ENCODE measurements at places on chromosomes 3 and 15.

GRCh38 chr15:31128919-31129768 lies 27.6 kb upstream of the TRPM1 start:
- DNase-seq = peak; percentile 73

- DNase-seq = no peak
Measured at GRCh38 chr3:37611771-37612170, 249.9 kb upstream of the CTDSPL start.

DNA sequence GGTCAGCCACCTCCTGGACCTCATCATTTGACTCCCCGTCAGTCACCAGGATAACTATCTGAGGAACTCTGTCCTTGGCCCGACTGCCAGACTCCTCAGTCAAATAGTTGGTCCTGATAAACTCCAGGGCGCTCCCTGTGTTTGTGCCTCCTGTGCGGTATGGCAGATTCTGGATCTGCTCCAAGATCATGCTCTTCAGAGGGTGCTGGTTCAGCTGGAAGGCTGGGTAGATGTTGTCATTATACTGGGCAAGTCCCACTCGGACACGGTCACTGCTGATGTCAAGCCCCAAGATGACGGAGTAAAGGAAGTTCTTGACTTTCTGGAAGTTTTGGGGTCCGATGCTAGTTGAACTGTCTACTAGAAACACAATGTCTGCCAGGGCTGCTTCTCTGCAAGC lies 31.1 kb upstream of the CAPN7 start:
- DNase-seq = no peak

- no peak for DNase-seq
Measured at GRCh38 chr3:71495708-71496472, 87.6 kb downstream of the FOXP1 start.

DNA sequence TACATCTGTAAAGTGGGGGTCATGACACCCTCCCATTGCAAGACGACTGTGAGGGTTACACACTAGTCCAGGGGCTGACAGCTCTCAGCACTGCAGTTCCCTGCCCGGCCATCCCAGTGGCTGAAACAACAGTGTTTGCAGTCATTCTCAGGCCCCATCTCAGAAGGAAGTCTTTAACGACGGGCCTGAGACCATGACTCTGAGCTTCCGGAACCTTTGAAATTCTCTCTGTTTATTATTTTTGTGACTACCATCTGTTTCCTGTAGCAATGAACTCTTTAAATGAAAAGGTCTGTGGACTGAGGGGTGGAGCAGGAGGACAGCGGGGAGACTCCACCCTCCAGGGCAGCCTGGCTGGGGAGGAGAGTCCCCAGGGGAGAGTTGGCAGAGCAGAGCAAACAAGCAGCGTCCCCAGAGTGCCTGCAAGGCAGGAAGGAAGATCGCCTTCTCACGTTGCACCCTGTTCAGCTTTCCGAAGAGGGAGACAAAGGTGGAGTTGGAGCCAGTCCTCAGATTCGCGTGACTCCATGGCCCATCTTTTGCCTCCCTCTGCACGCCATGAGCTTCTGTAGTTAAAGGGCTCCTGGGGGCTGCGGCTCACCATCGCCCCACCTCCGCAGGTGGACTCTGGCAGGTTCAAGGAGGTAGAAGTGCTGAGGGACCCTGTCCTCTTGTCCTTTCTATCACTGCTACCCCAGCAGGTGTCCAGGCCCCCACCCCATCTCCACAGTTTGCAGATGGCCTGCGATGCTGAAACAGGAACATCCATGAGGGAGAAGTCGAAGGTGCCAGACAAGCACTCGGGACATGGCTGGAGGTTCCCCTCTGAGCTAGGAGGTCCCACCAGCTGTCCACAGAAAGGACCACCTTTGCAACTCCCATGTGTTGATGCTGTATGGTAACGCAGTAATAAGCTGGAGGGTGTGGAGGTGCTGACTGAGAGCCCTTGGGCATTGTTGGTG lies 525.8 kb upstream of the PROK2 start:
- DNase-seq = no peak

GRCh38 chr15:60316961-60317360 lies 80.8 kb downstream of the ANXA2 start:
- no peak for DNase-seq

- no peak for DNase-seq
Measured at GRCh38 chr3:46666453-46666845, 27.0 kb downstream of the ALS2CL start.

GRCh38 chr15:51160484-51160883 lies 65.8 kb upstream of the TNFAIP8L3 start:
- DNase-seq = no peak

DNA sequence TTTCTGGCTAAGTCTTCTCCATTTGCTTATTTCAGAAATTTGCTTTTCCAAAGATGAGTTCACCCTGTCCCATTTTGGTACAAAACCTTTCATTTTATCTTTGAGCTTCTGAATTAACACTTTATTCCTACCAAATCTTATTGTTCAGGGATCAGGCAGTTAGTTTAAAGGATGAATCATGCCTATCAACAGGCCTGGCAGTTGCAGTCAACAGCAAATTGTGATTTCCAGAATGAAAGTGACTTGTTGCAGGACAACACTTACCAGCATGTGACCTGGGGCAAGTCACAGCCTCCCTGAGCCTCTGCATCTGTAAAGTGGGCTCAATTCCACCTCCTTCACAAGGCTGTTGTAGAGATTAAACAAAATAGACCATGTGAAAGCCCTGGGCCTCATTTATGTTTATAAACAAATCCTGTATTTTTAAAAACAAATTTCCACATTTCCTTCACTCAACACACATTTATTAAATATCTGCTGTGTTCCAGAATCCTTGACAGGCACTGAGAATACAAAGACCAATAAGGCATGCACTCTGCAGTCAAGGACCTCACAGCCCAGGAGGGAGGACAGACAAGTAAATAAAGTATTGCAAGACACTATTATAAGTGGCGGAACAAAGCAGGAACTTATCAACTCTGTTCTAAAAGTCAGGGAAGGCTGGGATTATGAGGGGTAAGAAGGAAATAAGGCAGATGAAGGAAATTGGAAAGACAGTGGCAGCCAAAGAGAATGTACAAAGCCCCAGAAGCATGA lies 359.1 kb upstream of the IL12A start:
- DNase-seq = no peak

GRCh38 chr15:85047271-85047948 lies 65.8 kb downstream of the PDE8A start:
- no peak for DNase-seq

DNA sequence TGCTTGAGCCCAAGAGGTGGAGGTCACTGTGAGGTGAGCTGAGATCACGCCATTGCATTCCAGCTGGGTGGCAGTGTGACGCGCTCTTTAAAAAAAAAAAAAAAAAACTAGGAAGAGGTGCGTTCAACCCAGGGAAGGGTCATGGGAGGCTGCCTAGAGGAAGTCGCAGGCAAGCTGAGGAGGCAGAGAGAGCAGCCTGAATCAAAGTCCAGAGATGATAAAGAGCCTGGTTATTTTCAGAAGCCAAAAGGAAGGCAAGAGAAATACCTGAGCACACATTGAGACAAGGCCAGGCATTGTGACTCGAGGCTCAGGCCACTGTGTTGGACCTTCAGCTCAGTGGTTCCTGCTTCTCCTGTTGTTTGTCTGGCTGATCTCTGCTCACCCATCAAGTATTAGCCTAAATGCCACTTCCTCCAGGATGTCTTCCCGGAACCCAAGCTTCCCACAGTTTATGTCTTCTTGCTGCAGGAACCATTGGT lies 16.1 kb upstream of the GCNT3 start:
- DNase-seq = no peak

GRCh38 chr3:99674086-99674789 lies 35.8 kb downstream of the COL8A1 start:
- no peak for DNase-seq

DNA sequence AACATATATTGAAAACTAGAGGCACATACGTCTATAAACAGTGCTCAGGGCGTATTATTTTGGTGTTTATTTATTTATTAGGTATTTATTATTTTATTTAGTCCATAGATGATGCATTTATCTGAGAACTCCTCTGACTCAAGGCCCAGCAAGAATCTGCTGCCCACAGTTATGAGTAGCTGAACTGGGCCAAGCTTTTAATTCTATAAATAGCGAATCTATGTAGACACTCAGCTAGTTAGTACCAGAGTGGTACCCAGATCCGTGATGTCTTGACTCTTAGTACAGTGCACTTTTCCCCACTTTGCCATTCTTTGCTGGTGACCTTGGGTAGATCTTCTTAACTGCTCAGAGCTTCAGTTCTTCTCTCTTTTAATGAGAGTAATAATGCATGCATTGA lies 370.4 kb upstream of the TPRG1 start:
- DNase-seq = no peak
